IPS DF 6.9 (cell line): ENCODE measurements at places on chromosomes 1 and 21.

- DNase-seq: no peak
These were observed 160.1 kb upstream of the CSF3R start for GRCh38 chr1:36642802-36643201.

DNA sequence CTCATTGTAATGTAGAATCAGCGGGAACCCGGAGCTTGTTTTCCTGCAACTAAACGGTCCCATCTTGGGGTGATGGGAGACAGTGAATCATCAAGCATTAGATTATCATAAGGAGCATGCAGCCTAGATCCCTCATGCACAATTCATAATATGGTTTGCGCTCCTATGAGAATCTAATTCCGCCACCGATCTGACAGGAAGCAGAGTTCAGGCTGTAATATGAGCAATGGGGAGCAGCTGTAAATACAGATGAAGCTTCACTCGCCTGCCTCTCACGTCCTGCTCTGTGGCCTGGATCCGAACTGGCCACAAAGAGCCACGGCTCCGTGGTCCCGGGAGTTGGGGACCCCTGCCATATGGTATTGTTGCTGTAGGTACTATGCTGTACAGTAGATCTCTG lies 1.6 kb downstream of the IFI44 start:
- no peak for DNase-seq

DNA sequence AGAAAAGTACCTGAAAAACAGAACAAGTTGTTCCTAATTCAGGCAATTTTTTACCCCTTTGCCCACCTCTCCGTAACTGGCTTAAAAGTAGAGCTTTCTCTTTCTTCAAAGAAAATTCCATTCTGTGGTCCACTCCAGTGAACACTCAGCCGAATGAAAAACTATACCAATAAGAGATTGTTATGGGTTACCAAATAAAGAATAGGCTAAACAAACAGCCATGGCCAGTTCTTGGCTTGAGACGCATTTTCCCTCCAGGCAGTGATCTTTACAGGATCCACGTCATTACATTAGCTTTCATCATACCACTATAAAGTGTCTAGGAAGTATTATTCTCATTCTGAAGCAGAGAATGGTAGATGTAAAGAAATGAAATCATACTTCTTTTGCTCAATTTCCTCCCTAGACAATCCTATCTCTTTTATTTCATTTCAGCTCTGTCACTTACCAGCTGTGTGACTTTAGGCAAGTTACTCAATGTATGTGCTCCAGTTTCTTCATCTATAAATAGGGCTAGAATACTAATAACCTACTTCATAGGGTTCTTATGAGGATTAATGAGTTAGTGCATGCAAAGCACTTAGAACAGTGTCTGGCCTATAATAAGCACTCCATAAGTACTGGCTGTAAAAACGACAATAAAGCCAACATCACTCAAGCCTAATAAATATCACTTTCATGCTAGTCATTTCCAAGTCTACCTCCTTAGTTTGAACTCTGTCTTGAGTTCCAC lies 26.5 kb upstream of the TRIM45 start:
- DNase-seq: no peak

GRCh38 chr1:65470766-65471165 lies 50.3 kb downstream of the LEPR start:
- DNase-seq: no peak

- DNase-seq: no peak
These were observed 631.5 kb upstream of the PTBP2 start for GRCh38 chr1:96090134-96090533.

- DNase-seq: no peak
These were observed 165.3 kb downstream of the TOMM20 start for GRCh38 chr1:234963180-234963903.

DNA sequence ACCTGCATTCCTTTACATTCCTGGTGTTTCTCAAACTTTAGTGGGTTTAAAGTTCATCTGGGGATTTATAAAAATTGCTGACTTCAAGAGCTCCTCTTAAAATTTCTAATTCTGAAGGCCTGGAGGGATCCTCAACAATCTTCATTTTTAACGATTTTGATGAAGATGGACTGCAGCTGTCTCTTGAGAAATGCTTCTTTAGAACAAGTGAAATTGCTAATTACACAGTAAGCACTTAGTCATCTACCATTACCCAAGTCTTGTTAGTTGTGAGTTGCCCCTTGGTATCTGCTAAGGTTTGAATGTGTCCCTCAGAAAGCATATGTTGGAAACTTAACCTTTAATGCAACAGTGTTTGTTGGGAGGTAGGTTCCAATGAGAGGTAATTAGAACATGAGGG lies 163.7 kb downstream of the LTN1 start:
- no peak for DNase-seq

- no peak for DNase-seq
These were observed 10.7 kb upstream of the FHAD1 start for GRCh38 chr1:15236321-15236721.

- no peak for DNase-seq
These were observed 350.3 kb upstream of the LYPLAL1 start for GRCh38 chr1:218823291-218823900.

DNA sequence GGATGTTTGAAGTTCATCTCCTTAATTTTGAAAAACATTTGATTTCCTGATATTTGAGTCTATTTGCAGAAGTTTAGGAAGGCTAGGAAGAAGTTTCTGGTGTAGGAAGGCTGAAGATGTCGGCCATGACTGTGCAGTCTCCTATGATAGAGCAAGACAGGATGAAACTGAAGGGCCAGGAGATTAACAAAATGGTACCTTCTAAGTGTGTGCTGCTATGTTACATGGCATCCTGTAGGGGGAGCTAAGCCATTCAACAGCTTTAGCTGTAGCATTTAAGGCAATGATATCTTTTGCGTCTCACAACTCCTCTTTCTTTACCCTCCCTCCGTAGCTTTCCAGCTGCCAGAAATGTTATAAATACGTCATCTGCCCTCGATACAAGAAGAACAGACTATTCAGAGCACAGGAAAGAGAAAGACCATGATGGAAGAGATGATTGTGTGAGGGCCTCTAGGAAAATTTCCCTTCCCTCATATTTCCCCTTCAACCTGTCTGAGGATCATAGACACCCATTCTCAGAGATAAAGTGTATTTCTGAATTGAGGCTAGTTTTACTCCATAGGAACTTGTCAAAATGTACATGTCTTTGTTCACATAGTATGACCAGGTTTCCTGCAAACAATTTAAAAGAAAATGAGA lies 61.1 kb downstream of the XCL1 start:
- DNase-seq: peak; percentile 57

DNA sequence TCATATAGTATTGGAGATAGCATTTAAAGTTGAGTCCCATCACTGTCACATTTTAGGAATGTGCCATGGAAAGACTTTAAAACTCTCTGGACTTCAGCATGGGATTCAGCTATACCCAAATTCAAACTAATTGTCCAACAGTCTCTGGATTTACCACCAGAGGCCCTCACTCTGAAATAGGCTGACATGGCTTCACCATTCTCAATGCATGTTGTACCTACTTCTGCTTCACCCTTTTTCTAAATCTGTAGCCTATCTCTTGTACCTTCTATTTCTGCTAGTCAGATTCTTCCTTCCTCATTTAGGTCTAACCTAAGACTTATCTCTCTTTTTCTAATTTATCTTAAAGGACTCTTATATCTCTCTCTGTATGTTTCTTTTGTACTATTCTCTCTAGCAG lies 512.7 kb upstream of the ZRANB2 start:
- DNase-seq: no peak

GRCh38 chr1:12596007-12596821 lies 21.8 kb downstream of the DHRS3 start:
- no peak for DNase-seq

- peak; percentile 50 for DNase-seq
These were observed 36.4 kb downstream of the RXRG start for GRCh38 chr1:165408518-165408917.

DNA sequence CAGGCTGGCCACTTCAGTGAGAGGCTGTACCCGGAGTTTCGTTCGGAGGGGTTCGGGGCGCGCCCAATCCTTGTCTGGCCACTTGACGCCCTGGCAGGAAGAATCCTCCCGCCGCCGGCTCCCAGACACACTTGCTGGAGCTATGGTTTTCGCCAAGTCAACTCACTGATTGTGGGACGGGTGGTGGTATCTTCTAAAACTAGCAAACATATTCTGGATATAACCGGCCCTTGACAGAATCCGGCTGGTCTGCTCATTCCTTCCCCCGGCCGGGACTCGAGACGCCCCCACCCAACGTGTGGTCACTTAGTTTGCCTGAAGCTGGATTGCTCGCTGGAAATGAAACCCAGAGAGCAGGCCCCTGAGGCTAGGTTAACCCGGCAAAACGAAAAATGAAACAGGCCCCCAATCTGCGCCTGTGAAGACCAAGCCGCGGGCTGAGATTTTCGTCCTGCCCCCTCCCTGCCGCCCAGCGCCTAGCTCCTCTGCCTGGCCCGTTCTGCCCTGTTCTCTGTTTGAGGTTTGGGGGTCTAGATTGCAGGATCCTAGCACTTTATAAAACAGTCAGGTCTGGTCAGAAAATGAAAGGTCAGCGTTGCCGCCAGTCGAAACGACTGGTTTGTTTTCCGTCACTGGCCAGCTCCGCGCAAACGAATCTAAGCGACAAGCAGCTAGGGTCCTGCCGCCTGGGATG lies 4.6 kb downstream of the GFI1 start:
- DNase-seq: no peak

DNA sequence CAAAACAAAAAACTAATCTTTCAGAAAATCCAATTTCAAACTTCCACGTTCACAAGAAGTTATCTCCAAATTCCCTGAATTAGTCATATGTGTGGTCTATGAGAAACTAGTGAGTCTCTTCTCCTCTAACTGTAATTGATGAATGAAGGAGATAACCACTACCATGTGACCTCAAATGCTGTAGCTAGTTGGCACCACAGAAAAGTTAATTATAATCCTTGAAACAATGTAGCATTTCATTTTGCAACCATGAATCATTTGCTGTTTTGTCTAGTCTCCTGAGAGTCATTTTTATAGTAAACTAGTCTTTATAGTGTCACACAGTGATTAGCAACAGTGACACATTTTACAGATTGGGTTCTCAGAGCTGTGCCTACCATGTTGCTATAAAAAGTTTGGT lies 287.5 kb downstream of the LRRIQ3 start:
- no peak for DNase-seq

DNA sequence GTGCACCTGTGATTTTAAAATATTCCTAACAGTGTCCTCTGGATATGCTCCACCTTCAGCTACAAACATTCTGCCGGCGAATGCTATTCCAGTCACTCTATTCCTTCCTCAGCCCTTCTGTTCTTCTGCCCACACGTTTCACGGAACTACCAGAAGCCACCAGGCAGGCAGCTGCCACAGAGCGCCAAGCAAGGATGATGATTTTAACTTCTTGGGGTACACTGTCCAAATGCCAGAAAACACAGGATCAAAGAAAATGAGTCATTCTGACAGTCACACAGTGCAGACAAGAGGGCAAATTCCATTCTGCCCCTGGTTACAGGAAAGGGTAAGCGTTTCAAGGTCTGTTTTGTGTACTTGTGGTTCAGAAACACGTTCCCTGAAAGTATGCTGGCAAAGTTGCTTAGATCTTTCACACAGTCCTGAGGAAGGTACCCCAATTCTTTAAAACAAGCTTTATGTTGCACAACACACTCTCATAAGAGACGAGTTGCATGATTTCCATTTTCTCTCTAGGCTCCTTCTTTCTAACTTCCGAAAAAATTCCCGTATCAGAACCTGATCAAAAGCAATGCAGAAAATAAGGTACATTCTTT lies 508.3 kb upstream of the PKN2 start:
- no peak for DNase-seq

DNA sequence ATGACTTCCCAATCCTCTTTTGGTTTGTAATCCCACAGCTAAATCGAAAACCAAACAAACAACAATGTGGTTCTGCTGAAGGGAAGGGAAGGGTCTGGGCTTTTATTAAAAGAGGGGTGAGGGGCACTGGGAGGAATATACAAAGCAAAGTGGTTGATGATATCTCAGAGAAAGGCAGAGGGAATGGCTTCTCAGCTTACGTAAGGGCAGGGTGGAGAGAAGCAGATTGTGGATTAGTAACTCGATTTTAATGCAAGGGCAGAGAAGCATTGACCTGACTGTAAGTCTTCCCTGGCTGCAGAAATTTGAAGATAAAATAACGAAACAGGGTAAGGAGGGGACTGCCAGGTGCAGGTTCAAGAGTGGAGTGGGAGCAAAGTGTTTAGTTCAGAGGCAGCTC lies 438.2 kb upstream of the LRRC7 start:
- DNase-seq: no peak

DNA sequence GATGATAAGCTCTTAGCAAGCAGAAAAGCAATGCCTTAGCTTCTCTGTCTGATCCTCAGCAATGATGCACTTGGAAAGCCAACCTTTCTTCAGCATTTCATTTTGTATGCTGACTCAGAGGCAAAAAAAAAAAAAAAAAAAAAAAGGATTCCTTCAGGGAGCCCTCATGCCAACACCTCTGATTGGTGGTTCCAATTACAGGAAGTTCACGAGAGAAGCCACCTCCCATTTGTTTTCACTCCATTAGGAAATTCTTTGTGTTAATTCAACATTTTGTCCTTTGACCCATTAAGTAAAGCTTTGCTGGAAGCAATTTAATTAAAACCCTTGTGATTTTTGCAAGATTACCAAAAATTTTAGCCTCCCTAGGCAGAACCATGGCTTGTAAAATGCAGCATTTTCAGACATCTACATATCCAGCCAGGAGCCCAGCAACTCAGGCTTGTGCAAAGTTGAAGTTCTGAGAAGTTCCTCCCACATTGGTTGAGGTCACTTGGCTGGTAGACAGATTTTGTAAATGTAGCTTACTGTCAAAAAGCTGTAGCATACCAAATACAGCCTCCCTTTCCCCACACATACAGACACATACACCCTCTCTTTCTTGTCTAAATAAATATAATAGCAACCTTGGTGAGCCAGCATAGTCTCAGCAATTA lies 27.1 kb upstream of the VTCN1 start:
- DNase-seq: no peak

DNA sequence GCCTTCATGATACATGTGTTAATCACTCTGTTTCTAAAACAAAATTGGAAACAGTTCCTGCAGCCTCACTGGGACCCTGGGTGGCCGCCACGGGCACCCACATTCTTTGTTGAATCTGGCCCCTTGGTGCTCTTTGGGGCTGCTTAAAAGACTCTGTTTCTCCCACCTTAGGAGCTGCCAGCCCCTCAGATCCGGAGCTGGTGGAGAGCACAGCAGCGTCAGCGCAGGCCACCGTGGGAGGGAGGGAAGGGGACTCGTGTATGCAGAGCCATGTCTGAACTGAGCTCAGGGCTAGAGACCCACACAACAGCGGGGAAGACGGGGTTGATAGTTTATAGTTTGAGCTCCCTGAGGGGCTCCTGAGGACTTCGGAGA lies 121.2 kb downstream of the CNIH3 start:
- DNase-seq: no peak

GRCh38 chr1:192358402-192358801 lies 41.6 kb downstream of the RGS21 start:
- no peak for DNase-seq

GRCh38 chr1:179742717-179743678 lies at the start of gene FAM163A:
Gene FAM163A (plus strand): TSS chr1:179743291. CDS start chr1:179813098, 69,807 bp downstream.
- no peak for DNase-seq
